Muscle of arm (tissue), 14 donors: ENCODE measurements at places on chromosomes 3 and 15. TPM values are rescaled to one million over a fixed set of nuclear protein-coding genes. Genes with fewer than 3 reads are reported as not detected.

Gene TMC3
- polyA plus RNA-seq: not detected

Gene CAMK1
- 11.3 TPM for polyA plus RNA-seq

Gene CCDC9B
- polyA plus RNA-seq: 19.5 TPM

Gene C3orf52
- polyA plus RNA-seq: 6.2 TPM

DNA sequence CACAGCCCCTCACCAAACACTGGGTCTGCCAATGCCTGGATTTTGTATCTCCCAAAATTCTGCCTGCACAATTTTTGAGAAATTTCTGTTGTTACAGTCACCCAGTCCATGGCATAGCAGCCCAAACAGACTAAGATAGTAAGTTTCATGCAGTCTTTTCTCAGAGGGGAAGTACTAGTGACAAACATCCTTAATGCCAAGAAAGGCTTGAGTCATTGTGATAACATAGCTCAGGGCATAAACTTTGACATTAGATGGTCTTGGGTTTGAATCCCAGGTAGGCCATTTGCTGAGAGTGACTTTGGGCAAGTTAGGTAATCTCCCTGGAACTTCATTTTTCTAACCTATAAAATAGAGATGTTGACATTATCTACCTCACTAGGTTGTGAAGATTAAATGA lies 36.1 kb upstream of the PFN2 start:
- no peak for DNase-seq

- peak; percentile 38 for DNase-seq
Measured at GRCh38 chr3:15633766-15634598, 32.4 kb downstream of the BTD start.

DNA sequence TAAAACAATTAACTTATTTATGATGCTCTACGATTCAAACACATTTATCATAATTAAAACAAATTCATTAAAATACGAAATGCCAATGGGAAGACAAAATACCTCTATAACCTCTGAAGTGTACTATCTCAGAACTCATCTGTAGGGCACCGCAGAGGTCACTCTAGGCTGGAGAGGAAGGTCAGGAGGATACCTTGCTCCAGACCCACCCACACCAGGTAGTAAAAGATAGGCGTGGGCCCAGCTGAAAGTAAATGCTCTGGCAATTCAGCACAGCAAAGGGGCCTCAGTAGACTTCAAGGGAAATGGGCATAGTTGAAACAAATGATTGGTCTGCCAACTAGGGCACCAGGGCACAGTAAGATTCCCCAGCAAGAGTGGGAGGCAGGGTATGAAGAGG lies 26.0 kb upstream of the SPPL2A start:
- no peak for DNase-seq

GRCh38 chr15:83656192-83656591 lies 2.3 kb downstream of the ADAMTSL3 start:
- no peak for DNase-seq
